ENCODE measurements at places on chromosomes 12 and 14. TPM values are rescaled to one million over a fixed set of nuclear protein-coding genes. Genes with fewer than 3 reads are reported as not detected.

Gene PLD4
- not detected for polyA plus RNA-seq

Gene ACOT4
- polyA plus RNA-seq, result 1.6 TPM

Gene ASB2
- 0.16 TPM for polyA plus RNA-seq

Gene PLEKHG3
- 21.9 TPM for polyA plus RNA-seq

Gene SERPINA9
- polyA plus RNA-seq, result not detected

Gene PROX2
- not detected for polyA plus RNA-seq

Gene CRIP2
- 67.3 TPM for polyA plus RNA-seq

Gene ZNF10
- 2.0 TPM for polyA plus RNA-seq

Gene SPATA7
- 4.5 TPM for polyA plus RNA-seq

Gene CACNA1C
- not detected for polyA plus RNA-seq

Gene CLEC14A
- polyA plus RNA-seq, result not detected

Gene DNAH10
- polyA plus RNA-seq, result 0.37 TPM

Gene TSPAN19
- 0.12 TPM for polyA plus RNA-seq

Gene RNF212B
- not detected for polyA plus RNA-seq

Gene GPR132
- 0.18 TPM for polyA plus RNA-seq

Gene DBX2
- not detected for polyA plus RNA-seq

Gene SNRPF
- polyA plus RNA-seq, result 204 TPM

Gene SLC35F4
- polyA plus RNA-seq, result not detected

Gene LRRC10
- polyA plus RNA-seq, result not detected

Gene IRAK3
- polyA plus RNA-seq, result 0.16 TPM

Gene IGF1
- polyA plus RNA-seq, result not detected

Gene ACSM4
- not detected for polyA plus RNA-seq

Gene AMIGO2
- 273 TPM for polyA plus RNA-seq

Gene TMEM132C
- polyA plus RNA-seq, result not detected

Gene FOXN4
- 0.07 TPM for polyA plus RNA-seq

Gene E2F7
- 4.1 TPM for polyA plus RNA-seq

Gene CCDC38
- 0.28 TPM for polyA plus RNA-seq

Gene TSPAN11
- polyA plus RNA-seq, result 0.10 TPM

Gene GPR84
- polyA plus RNA-seq, result 0.04 TPM

Gene SYCP3
- 0.22 TPM for polyA plus RNA-seq

Gene APOF
- not detected for polyA plus RNA-seq

Gene GCH1
- 3.0 TPM for polyA plus RNA-seq

Gene IL22
- not detected for polyA plus RNA-seq

Gene AQP2
- polyA plus RNA-seq, result not detected

Gene HPD
- 2.0 TPM for polyA plus RNA-seq

Gene RNASE2
- not detected for polyA plus RNA-seq

Measured in A549 (cell line).